ENCODE measurements at places on chromosomes 6 and 20.

DNA sequence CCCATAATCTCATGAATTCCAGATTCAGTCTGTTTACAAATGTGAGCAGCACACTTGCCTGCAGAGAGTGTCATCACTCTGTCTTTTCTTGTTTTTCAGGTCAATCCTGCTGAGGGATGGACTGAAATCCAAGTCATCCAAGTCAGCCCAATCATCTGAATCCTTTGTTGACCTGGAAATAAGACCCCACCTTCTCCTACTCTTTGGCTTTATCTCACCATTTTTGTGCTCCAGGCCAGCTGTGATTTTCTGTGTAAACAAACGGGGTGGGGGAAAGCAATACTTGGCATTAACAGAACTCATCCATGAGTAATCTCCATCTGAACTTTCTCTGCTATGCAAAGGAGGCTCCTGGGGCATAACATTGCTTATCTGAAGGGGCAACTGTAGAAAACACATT is 16.9 kb upstream of the GSTA4 start:
- DNase-seq, result no peak
- H3K36me3 ChIP-seq, result peaks cover 80% of the 10 kb centered on the region
- no peak overlapping the region for H3K4me3 ChIP-seq
- no peaks in the 10 kb centered on the region for H3K27me3 ChIP-seq
- H3K4me1 ChIP-seq, result no peaks in the 10 kb centered on the region

- no peak overlapping the region for H3K4me3 ChIP-seq
- H3K4me1 ChIP-seq, result no peaks in the 10 kb centered on the region
- H3K27ac ChIP-seq, result no peak overlapping the region
- peak; percentile 48 for DNase-seq
Observed at GRCh38 chr6:119742188-119742803, 392.7 kb upstream of the MAN1A1 start.

GRCh38 chr20:48662711-48663110 is 165.1 kb downstream of the PREX1 start:
- DNase-seq, result no peak
- H3K27ac ChIP-seq, result no peak overlapping the region
- peaks cover 72% of the 10 kb centered on the region for H3K36me3 ChIP-seq

DNA sequence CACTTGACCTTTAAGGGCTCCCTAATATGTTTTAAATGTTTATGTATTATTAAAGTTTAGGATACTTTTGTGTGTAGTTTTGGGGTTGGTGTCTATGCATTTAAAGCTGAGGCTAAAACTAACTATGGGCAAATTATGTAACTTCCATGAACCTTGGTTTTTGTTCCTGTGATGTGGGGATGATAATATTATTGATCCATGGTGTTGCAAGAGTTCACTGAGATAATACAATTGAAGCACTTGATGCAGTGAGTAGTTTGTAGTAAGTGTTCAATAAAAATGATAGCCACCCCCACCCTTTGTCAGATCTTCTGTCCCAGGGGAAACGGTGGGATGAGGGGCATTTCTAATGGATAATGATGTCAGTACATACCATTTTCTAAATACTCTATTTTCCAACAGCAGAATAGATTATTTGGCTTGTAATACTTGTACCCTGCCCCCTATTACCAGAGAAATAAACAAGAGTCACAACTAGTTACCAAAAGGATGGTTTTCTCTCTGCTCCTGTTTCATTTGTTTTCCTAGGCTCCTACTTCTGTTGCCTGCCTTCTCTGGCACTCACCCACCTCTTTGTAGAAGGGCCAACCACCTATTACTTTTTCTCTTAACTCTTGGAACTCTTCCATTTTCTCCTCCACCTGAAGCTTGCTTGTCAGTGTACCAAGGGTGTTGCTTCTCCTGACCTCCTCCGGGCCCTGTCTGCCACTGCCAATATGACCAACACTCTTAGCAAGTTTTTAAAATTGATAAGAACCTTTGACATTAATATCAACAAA is 97.9 kb downstream of the RCAN2 start:
- no peaks in the 10 kb centered on the region for H3K36me3 ChIP-seq
- H3K27me3 ChIP-seq, result no peaks in the 10 kb centered on the region
- no peaks in the 10 kb centered on the region for H3K4me1 ChIP-seq
- DNase-seq, result no peak
- no peak overlapping the region for H3K27ac ChIP-seq

DNA sequence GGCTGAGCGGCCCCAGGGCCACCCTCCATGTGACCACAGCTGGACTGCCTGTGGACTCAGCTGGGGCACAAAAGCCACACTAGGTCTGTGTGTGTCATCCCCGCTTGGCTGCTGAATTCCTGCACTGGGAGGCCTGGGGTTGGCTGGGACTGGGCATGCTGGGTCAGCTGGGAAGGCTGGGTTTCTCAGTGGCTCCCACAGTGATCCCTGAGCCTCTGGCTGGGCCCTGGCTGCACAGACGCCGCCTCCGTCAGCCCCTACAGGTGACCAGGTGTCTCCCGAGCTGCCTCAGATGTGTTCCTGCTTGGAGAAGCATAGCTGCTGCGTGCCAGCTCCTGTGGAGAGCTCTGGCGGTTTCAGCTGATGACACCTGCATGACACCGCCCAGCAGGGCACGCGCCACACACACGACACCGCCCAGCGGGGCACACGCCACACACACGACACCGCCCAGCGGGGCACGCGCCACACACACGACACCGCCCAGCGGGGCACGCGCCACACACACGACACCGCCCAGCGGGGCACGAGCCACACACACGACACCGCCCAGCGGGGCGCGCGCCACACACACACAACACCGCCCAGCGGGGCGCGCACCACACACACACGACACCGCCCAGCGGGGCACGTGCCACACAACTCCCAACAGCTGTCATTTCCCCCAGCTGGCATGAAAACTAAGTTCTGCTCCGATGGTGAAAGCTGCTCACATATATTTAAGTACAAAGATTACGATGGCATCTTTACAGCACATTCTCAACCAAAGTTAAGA is 88.8 kb downstream of the TAF4 start:
- peaks cover 20% of the 10 kb centered on the region for H3K4me1 ChIP-seq
- H3K27ac ChIP-seq, result no peak overlapping the region
- H3K27me3 ChIP-seq, result no peaks in the 10 kb centered on the region
- no peak for DNase-seq

DNA sequence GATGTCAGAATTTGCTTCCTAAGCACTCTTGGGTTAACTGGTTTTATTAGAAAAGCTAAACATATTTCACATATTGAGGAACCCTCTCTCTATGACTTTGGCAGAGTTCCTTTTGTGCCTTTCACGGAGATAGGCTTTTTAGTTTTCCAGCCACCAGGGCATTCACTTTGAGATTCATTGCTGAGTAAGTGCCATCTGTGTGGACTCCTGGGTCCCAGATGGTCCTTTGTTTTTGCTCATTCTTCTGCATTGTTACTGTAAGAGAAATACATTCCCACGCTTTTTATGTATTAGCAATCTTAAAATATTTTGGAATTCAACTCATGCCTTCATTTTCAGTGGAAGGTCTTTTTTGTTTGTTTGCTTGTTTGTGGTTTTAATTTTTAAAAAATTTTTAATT is 76.3 kb upstream of the PHACTR2 start:
- no peaks in the 10 kb centered on the region for H3K27me3 ChIP-seq
- no peak for DNase-seq
- H3K36me3 ChIP-seq, result no peaks in the 10 kb centered on the region
- no peak overlapping the region for H3K4me3 ChIP-seq

DNA sequence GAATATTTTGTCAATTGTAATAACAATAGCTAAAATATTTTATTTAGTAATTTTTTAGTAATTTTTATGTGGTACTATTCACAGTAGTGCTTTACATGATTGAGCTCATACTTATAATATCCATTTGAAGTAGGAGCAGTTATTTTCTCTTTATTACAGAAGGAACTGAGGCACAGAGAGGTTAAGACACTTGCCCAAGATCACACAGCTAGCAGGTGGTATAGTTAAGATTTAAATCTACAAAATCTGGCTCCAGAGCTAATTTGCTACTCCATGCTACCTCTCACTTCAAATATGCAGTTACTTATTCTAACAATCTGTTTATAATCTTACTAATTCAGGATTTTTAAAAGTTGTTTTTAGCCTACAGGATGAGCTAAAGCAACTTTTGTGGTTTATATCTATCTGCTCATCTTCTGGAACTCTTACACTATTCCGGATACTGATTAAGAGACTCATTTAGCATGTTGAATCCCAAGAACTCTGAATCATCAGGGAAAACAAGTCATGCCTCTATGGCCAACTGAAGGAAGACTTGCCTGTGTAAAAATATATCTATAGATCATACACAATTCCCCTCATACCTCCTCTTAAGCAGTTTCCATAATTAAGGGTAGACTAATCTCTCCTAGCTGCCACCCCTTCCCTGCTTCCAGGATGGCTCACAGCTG is 324.2 kb downstream of the UBE3D start:
- H3K27me3 ChIP-seq, result no peaks in the 10 kb centered on the region
- no peak overlapping the region for H3K4me3 ChIP-seq
- no peak for DNase-seq
- no peaks in the 10 kb centered on the region for H3K36me3 ChIP-seq
- H3K27ac ChIP-seq, result no peak overlapping the region

DNA sequence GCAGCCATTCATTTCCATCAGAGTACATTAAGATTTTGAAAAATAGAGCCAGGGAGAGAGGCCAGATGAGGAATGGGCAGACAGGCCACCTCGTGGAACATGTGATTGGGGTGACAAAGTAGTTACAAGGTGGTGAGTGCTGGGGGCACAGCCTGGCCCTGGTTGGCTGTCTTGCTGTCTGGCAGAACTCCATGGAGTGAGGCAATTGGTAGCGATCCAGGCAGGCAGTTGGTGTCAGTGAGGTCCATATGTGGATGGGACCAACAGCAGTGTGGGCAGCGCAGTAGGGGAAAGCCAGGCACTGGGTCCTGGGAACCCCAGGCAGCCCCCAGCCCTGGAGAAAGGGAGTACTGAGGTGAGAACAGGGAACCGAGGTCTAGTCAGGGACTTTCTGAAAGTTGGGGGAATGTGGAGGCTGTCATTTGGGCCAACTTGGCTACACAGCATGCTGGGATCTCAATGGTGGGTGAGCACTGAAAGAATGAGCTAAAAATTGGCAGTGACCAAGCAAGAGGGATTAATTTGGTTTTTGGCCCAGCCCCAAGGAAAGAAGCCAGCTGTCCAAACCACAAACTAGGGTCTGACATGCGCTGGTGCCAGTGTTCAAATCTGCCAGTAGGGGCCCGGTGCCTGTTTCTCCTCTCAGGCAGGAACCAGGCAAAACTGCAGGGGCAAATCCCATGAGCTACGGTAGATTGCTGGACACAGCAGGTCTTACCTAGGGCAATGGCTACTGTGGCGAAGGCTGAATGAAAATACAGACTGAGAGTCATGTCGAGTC is 61.4 kb upstream of the E2F3 start:
- no peak overlapping the region for H3K27ac ChIP-seq
- H3K4me3 ChIP-seq, result no peak overlapping the region
- no peak for DNase-seq
- no peaks in the 10 kb centered on the region for H3K27me3 ChIP-seq
- H3K4me1 ChIP-seq, result no peaks in the 10 kb centered on the region

GRCh38 chr20:43583982-43584432 is 6.7 kb upstream of the IFT52 start:
- H3K36me3 ChIP-seq, result no peaks in the 10 kb centered on the region
- no peak overlapping the region for H3K27ac ChIP-seq
- H3K4me1 ChIP-seq, result peaks cover 11% of the 10 kb centered on the region
- no peaks in the 10 kb centered on the region for H3K27me3 ChIP-seq

DNA sequence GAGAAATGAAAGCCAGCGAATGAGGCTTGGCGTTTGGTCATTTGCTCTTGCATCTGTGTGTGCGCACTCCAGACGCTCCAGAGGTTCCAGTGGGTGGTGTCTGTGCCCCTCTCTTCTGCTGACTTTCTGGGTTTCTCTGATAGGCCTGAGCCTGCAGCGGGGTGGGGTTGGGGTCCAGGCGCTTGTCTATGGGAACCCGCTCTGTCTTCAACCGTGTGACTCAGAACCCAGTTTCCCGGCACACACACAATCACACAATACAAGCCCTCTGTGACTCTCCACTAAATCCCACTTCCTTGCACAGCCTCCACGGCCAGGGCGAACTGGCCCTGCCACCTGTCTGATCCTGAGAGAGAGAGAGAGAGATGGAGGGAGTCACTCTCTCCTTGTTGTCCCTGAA is 24.6 kb downstream of the RBM38 start:
- no peak overlapping the region for H3K27ac ChIP-seq
- no peaks in the 10 kb centered on the region for H3K36me3 ChIP-seq
- no peak overlapping the region for H3K4me3 ChIP-seq
- peaks cover 22% of the 10 kb centered on the region for H3K4me1 ChIP-seq
- H3K27me3 ChIP-seq, result no peaks in the 10 kb centered on the region

DNA sequence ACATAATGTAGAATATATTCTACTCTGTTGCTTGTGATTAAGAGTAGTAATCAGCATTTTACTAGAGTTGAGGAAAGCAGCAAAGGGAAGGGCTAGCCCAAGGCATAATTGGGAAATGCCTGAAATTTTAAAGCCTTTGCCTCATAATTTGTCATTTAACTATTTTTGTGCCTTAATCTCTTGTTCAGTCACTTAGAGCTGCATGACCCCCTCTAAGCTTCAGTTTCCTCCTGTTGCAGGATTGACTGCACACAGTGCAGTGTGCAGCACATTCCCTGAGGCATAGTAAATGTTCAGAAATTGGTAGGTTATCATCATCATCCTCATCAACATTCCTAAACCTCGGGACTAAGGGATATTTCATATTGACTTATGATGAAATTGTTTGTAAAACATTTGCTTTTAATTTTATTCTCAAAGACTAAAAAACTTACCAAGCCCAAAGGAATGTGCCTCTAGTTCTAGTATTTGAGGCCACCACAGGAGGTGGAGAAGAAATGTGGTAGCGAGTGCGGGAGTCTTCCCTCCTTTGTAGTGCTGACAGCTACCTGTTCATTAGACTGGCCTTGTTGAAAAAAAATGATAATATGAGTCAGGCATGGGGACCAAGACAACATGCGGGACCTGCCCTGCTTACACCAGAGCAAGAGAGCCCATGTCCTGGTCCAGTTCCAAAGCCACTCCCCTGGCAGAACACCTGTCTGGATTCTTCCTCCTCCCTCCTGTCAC is 14.8 kb upstream of the TENT5A start:
- H3K27me3 ChIP-seq, result no peaks in the 10 kb centered on the region
- no peaks in the 10 kb centered on the region for H3K4me1 ChIP-seq
- no peak overlapping the region for H3K27ac ChIP-seq

DNA sequence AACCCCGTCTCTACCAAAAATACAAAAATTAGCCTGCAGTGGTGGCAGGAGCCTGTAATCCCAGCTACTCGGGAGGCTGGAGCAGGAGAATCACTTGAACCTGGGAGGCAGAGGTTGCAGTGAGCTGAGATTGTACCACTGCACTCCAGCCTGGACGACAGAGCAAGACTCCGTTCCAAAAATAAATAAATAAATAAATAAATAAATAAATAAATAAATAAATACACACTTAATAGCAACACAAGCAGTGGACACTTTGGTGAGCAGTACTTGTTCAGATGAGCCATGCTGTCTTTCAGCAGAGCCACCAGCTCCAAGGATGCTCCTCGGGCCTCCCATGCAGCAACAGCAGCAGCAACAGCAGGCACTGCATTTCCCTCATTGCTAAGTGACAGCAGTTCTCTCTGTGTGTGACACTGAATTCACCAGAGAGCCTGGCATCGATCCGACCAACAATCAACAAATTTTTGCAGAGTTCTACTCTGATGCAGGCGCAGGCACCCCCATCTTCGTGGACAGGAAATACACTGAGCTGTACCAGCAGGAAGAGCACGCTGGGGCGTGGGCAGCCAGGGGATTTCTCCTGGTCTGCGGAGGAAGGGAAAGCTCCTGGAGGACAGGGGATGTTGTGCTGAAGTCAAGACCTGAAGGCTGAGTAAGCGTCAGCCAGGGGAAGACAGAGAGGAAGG is 54.0 kb upstream of the SNX9 start:
- no peak overlapping the region for H3K4me3 ChIP-seq
- no peaks in the 10 kb centered on the region for H3K36me3 ChIP-seq
- peak overlapping the region; percentile 52 for H3K27ac ChIP-seq
- peak; percentile 51 for DNase-seq
- H3K27me3 ChIP-seq, result no peaks in the 10 kb centered on the region
- H3K4me1 ChIP-seq, result peaks cover 30% of the 10 kb centered on the region
